Hematopoietic multipotent progenitor cell treated with erythropoietin and hydrocortisone succinate and interleukin-3 and kit ligand, for 4 days (in vitro differentiated cells): ENCODE measurements at places on chromosomes 6 and 20.

DNA sequence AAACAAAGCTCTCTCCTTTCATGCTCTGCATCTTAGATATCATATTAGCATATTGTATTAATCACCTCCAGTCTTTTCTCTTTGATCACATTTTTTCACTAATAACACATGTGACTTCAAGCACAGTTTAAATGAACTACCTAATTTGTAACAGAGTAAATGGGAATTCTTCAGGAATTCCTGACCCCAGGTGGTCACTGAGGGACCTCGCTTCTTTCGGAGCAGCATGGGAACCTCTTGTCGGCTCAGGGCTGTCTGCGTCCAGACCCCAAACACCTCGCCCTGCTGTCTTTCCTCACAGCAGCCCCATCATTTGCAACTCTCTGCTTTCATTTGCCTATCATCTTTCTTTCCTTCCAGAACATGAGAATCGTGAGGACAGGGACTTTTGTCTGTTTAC lies 103.5 kb downstream of the DACT2 start:
- DNase-seq: no peak

DNA sequence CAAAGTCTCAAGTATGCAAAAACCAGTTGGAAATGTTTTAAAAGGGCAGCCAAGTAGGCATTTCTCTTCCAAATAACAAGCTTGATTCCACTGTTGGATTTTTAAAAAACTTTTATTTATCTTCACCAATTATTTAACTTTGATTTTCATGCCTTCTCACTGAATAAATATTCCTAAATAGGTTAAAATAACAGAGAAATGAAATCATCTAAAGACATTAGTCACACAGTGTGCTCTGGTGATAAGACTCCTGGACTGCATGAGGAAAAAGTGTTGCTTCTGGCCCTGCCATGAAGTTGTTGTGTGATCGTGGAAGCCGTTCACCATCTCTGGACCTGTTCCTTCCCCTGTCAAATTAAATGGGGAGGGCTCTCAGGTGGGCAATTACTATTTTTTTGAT lies 33.8 kb upstream of the IGF2R start:
- DNase-seq: no peak

- no peak for DNase-seq
These were observed 9.7 kb downstream of the MOCS3 start for GRCh38 chr20:50968289-50968688.

DNA sequence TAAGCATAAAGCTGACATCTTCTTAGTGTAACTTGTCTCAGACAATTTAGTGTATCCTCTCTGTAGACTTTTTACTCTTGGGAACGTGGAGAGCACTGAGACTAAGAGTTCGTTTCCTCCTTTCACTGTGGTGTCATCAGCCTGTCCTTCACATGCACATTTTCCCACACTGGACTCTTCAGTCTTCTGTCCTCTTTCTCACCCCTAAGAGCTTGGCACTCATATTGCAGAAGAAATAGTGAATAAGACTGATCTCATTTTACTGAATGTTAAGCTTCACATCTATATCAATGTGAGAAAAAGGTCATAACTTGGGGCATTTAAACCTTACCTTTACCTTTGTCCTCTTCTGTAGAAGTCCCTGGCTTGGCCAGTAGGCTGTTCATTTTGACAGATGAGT lies 25.6 kb downstream of the FUCA2 start:
- DNase-seq: no peak
